T-helper 22 cell (primary cell): ENCODE measurements at places on chromosomes 16 and 17.

DNA sequence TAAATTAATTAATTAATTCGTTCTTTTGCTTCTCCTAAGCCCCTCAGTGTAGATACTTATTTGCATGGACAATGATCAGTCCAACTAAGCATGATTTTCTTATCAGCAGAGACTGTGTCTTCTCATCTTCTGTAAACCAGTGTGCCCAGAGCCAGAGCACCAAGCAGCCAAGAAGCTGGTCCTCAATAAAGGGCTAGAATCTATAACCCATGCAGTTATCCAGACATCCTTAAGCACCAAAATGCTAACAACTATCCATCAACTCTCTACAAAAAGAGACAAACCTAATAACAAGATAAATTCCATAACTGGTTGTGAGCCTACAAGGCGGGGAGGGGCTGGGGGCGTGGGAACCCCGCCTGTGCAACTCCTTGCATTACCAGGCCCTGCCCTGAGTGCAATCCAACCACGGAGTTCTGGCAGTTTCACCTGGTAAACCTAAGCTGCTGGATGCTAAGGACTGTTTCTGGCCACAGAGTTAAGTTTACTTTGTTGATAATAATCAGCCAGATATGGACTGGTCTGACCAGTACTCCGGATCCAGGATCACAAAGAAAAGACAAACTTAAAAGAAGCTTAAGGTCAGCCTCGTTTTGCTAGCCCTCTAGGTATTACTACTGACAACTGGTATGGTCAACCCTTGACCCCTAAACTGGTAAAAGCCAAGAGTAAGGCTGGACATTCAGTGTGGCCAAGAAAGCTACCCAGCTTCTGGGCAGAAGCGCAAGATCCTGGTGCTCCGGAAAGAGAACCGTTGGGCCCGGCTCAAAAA is 51.5 kb downstream of the ZFHX3 start:
- no peak for DNase-seq

GRCh38 chr16:66523861-66524354 is 26.0 kb downstream of the TK2 start:
- no peak for DNase-seq

- DNase-seq = no peak
These were observed 25.6 kb downstream of the MSI2 start for GRCh38 chr17:57281887-57282286.

GRCh38 chr17:9167379-9167778 is 146.1 kb downstream of the NTN1 start:
- DNase-seq = no peak

DNA sequence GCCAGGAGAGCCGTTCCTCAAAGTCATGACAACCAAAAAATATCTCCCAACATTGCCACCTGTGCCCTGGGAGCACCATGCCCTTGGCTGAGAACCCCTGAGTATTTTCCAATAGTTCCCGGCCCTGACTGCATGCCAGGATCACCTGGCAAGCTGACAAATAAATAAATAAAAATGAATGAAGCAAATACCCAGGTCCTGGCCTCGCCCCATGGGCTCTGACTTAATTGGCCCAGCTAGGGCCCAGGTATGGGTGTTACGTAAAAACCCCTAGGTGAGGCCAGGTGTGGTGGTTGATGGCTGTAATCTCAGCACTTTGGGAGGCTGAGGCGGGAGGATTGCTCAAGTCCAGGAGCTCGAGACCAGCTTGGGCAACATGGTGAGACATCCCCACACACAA is 2.7 kb upstream of the C16orf74 start:
- no peak for DNase-seq

GRCh38 chr16:11407047-11407982 is 62.1 kb downstream of the RMI2 start:
- no peak for DNase-seq

- no peak for DNase-seq
These were observed 8.0 kb downstream of the FANCA start for GRCh38 chr16:89808475-89808874.

DNA sequence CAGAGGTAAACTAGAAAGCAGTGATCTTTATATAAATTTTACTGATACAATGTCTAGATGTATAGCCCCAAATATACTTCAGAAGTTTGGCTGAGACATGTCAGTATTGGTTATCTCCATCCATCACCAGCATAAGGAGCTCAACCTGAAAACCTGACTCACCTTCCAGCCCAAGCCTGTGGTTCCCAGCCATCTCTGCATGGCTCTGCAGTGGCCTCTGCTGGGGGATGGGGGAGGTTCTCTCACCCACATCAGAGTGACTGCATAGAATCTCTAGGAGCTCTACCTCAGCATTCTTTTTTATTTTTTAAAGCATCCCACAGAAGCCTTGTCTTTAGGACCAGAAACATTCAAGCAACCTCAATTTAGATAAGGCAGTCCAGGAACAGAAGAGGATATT is 27.3 kb downstream of the USP7 start:
- DNase-seq = peak; percentile 41

GRCh38 chr17:39820541-39820940 is 43.6 kb downstream of the IKZF3 start:
- no peak for DNase-seq

GRCh38 chr16:84487358-84487757 is 17.1 kb downstream of the MEAK7 start:
- DNase-seq = no peak

DNA sequence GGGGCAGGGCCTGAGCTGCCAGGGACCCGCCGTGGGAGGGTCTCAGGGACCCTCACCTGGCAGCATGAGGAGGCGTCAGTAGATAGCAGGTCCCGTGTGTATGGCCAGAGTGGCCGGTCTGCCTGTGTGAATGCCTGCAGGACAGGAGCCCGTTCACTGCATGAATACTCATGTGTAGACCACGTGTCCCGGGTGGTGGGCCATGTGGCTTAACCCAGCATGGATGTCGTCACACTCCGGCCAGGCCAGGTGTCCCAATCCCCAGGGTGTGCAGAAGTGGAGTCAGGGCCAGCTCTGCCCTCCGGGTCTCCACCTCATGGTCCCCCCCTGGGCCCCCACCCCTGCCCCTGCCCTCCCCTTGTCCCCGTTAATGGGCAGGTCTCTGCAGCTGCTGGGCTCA is 53.7 kb downstream of the BAHCC1 start:
- no peak for DNase-seq

DNA sequence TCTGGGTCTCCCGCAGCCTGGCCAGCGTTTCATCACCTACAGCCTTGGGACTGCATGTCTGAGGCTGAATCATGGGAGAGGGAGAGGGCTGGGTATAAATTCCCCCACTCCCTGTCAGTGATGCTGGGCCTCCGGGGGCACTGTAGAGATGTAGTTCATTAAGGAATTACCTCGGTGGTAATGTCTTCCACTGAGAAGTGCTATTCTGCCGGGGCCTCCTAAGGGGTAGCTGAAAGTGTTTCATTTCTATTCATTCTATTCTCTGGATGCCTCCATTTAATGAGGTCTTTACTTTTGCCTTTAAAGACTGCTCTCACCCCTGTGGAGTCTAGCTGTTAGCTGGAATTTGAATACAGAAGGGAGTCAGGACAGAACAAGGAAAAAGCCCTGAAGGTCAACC is 116.4 kb upstream of the HS3ST4 start:
- DNase-seq = no peak

DNA sequence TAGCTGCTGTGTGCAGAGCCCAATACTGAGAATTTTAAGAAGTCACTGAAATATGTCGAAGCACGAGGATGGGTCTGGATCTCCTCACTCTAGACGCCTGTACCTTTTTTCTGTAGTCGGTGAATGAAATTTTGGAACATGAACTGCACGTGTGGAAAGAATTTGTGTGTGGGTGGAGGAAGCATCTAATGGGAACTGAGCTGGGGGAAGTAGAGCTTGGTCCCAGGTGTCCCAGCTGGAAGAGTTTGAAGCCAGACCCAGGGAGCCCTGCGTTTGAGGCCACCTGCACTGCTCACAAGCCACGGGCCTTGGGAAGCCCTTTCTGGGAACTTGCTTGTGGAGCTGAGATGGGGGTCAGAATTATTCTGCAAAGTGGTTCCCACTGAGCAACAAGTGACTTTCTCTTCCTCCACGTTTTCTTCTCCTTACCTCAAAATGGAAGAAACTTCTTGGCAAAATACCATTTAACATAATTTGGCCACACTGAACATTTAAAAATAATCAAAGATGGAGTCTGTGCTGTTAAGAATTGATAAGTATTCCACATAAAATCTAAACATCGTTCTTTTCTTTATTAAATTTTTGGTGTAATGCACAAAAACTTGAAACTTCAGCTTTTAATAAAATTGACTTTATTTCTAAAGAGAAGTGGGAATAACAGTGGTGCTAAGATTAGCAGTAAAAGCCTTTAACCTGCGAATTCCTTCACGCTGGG is 163.8 kb downstream of the PRKCA start:
- DNase-seq = no peak

- no peak for DNase-seq
These were observed 503.8 kb downstream of the NPIPA7 start for GRCh38 chr16:16882766-16883165.

DNA sequence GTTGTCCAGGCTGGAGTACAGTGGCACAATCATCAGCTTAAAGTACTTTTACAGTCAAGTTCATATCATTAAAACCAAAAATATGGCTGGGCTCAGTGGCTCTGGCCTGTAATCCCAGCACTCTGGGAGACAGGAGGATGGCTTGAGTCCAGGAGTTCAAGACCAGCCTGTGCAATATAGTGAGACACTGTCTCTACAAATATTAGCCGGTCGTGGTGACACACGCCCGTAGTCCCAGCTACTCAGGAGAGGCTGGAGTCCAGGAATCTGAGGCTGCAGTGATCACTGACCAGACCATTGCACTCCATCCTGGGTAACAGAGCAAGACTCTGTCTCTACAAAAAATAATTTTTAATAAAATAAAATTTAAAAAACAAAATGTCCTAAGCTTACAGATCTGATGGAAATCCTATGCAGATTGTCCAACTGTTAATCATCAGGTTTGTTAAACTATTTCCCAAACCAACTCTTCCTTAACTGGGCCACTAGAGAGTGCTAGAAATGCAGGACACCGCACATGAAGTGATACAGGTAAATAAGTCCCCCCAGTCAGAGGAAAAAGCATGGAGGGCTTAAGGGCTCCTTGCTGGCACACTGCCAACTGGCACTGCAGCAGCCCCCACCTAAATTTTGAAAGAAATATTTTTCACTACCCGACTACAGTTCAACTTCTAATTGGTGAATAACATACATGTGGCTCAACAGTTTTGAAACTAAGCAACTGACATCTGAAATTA is 2.8 kb downstream of the USP22 start:
- no peak for DNase-seq

- peak; percentile 26 for DNase-seq
These were observed 29.7 kb upstream of the LGALS9 start for GRCh38 chr17:27601069-27601974.

GRCh38 chr17:43550754-43551153 is 4.6 kb upstream of the ETV4 start:
- no peak for DNase-seq

- no peak for DNase-seq
These were observed 1.7 kb upstream of the SLC16A11 start for GRCh38 chr17:7045492-7046126.

DNA sequence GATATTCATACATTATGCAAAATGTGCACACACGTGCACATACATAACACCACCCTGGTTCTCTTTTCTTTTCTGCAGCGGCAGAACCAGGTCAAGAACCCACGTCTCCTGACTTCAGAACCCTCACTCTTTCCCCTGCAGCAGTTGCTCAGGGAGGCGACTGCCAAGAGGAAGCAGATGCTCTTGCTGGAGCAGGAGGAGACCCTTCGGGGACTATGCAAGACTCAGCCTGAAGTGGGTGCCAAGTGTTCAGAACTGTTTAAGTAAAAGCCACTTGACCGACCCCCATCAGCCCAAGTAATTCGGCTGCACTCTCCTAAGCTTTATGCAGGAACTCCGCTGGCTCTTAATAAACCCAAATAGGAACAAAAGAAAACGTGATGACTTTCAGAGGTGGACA is 193.8 kb downstream of the SLC39A11 start:
- no peak for DNase-seq

- DNase-seq = no peak
These were observed 77.9 kb downstream of the KSR1 start for GRCh38 chr17:27533874-27534815.

- DNase-seq = peak; percentile 62
These were observed 779 bp upstream of the CCDC102A start for GRCh38 chr16:57537194-57537505.

DNA sequence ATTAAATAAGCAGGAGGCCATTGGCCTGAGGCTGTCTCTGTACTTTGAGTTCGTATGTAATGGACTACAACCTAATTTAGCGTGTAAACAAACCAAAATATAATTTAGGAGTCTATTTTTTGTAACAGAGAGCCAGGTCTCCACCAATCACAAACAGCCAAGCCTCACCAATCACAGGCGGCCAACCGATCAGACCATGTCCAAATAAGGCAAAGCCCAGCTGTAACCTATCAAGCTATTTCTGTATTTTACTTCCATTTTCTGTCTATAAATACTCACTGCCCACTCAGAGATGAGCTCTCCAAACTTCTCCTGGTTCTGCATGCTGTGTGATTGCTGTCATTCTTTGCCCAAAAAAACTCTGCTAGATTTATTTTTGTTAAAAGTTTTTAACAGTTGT is 322.7 kb downstream of the NPIPA8 start:
- no peak for DNase-seq

GRCh38 chr16:85584267-85584666 is 28.9 kb upstream of the GSE1 start:
- DNase-seq = no peak

DNA sequence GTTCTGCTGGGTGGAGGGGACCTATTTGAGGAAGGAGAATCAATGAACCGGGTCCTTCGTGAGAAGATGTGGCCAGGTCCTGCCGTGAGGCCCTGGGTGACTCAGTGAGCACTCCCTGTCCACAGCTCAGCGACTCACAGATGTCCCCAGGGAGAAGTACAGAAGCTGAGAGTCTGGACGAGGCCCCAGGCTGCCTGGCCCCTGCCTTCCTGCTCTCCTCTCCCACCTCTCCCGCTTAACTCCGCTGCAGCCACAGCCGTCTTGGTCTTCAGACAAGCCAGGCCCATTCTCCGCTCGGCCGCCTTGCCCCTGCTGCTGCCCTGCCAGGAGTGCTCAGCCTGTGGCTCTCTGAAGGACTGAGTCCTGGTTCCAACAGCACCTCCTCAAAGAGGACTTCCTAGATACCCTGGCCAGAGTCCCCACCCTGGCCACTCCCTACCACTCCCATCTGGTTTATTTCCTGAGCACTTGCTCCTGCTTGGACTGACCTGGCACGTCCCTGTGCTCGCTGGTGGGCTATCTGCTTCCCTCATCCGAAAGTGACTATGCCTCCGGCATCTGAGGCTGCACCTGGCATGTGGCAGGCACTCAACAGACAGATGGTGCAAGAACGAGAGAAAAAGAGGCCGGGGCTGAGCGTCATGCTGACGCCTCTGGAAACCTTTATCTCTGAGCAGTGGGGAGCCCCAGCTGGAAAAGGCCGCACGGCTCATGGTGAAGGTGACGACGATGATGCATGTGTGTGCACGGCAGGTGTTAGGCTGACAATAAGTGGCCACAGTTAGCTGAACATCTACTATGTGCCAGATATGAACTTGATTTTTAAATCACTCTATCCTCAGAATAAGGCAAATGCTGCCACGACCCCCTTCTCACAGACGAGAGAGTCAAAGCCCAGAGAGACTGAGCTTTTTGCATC is 9.2 kb upstream of the TNFRSF13B start:
- DNase-seq = no peak
